Body of pancreas (tissue), 4 donors: ENCODE measurements at places on chromosomes 3 and 15.

DNA sequence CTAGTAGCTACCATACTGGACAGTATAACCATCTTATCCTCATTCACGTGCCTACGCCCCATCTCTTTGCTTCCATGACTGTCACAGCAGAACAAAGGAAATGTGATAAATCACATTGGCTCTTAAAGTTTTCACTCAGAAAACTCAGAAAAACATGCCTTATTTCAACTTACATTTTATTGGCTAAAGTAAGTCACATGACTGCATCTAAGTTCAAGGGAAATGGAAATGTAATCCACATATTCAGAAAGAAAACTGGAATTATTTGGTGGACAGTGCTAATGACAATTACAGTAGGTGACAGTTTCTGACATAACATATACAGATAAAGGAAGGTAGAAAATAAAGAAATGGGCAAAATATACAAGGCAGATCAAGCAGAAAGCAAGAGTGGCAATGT, 37.4 kb upstream of the VILL start:
- DNase-seq: no peak

DNA sequence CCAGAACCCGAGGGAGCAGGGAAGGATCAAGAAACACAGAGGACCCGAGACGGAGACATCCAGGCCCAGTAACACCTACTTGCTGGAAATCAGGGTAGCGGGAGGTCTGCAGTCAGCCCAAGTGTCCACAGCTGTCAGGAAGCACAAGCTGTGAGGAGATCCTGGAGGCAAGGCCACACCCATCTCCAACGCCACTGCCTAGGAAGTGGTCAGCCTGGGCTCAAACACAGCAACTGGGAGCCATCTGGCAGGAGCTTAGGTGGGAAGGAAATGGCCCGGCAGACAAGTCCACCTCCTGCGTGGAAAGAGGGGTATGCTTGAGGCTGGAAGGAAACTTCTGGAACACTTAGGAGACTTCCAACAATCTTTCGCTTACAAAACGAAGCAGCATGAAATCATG, 407.1 kb downstream of the VPS13C start:
- no peak for DNase-seq

GRCh38 chr3:141454906-141455602, 31.8 kb upstream of the RASA2 start:
- DNase-seq: no peak

GRCh38 chr3:45939341-45939771, 3.9 kb upstream of the CXCR6 start:
- no peak for DNase-seq

DNA sequence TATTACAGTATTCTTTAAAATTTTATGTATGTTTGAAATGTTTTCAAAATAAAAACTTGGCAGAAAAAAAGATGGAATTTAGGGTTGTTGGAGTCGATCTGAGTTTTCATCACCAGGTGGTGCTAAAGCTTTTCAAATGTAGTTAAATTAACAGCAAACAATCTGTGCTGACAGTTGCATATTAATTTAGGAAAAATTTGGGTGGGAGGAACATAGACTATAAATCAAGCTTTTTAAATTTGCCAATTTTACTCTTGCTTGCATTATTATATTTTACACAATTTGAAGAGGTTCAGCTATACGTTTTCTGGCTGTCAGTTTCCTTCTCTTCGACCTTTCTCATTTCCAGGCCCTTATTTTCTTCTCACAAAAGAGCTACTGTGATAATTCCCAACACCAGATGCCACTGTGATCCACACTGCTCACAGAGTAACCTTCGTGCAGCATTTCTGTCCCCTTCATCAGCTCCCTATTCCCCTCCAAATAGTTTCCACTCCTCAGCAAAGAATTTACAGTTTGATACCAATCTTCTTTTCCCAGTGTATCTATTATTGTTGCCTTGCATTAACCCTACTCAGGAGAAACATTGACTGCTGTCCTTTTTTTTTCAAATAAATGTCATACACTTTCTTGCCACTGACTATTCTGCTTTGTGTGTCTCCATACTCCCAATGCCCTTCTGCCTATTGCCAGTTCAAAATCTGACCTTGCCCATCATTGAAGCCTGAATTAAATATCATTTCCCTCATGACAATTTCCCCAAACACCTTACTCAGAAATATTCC, 53.4 kb upstream of the EIF5A2 start:
- DNase-seq: no peak

DNA sequence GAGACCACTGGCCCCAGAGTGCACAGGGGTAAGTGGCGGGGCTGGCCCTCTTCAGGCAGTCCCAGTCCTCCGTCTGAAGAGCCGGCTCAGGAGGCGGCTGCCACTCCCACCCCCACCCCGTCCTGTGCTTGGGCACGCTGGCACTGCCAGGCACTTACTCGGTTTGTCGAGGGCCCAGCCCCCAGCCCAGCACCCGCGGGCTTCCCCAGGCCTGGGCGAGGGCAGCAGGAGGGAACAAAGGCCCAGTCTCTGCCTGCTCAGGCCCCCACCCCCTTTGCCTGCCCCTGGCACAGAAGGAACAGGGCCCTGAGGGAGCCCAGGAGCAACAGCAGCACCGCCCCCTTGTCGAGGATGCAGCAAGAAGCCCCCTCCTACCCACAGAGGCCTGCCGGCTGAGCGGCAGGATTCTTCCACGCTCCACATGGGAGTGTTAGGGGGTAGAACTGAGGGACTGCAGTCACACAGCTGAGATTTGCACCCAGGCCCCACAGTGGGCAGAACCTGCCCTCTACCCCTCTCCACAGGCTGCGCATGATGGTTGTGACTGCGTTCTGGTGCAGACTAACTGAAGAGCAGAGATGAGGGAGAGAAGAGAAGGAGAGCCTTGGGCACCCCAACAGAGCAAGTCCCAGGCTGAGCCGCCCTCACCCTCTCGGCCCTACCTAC, 8.9 kb downstream of the DUSP7 start:
- DNase-seq: no peak

DNA sequence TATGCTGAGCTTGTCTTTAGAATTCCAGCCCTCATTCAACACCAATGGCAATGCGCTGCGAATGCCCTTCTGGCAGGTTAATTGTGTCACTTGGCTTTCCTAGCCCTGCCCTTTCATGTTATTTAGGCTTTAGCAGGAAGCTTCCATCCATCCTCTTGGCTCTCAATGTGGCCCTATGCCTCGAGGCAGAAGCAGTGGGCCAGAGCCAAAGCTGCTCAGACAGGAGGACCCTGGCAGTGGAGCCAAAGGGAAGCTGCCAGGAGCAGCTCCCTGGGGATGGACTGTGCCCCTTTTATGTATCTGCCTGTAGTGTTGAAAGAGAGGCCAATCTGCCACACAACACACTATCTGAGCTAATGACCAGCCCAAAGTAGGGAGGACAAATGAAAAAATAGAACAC, 376.4 kb downstream of the CTNNB1 start:
- no peak for DNase-seq

GRCh38 chr3:106197532-106198194, 328.9 kb upstream of the CBLB start:
- DNase-seq: no peak

- no peak for DNase-seq
Observed at GRCh38 chr3:116444819-116445310, 422 bp downstream of the LSAMP start.

DNA sequence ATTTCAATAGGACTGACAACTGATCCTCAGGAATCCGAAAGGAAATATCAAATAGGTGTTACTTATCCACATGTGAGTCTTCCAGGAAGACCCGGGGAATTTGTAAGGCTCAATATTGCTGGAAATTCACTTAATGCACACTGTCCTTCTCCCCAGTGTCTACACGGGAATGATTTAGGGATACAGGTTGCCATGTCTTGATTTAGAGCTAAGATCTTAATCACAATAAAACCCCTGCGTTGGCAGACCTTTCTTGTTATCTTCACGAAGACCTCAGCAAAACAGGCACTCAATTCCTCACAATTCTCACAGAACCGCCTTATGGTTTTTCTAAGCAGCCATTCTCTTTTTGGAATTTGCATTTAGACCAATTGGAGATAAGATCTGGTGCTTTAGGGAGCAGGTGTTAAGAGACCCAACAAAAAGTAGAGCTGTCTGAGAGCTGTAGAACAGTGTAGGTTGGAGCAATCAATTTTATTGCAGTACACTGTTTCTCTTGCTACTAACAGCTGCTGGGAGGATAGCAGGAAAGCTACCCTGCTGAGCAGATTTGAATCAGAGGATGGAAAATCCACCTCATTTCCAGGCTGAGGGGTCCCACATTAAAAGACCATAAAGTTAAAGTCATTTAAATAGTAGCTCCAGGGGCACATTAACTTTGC, 925.7 kb downstream of the EPHA3 start:
- DNase-seq: no peak

DNA sequence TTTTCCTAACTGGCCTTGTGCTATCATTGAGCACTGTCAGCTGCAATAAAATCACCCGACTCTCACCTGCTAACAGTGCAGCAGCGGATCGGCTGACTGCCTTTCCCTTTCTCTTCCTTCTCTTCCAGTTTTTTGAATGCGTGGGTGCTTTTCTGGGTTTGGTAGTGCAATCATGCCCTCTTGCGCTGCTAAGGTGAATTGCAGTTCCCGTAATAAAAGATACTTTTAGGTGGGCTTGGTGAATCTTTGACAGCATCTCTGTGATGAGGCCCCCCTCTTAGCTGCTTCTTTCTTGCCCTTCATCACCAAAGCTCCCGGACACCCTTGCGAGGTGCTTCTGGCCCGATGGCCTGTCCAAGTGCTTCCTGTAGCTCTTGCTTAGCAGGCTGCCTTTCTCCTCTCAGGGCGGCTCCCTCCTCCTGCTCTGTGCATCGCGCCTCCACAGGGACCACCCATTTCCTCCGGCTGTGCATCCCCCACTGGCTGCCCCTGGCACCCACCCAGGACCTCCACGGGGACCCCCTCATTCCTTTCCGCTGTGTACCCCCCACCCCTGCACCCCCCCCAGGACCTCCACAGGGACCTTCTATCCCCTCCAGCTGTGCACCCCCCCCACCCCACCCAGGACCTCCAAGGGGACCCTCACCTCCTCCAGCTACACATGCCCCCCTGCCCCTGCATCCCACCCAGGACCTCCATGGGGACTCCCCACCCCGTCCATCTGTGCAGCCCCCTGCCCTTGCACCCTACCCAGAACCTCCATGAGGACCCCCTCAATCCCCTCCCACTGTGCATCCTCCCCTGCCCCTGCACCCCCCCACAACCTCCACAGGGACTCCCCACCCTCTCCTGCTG, 50.8 kb upstream of the RPL32 start:
- peak; percentile 55 for DNase-seq

- no peak for DNase-seq
Observed at GRCh38 chr3:173652093-173652492, 254.5 kb downstream of the NLGN1 start.

DNA sequence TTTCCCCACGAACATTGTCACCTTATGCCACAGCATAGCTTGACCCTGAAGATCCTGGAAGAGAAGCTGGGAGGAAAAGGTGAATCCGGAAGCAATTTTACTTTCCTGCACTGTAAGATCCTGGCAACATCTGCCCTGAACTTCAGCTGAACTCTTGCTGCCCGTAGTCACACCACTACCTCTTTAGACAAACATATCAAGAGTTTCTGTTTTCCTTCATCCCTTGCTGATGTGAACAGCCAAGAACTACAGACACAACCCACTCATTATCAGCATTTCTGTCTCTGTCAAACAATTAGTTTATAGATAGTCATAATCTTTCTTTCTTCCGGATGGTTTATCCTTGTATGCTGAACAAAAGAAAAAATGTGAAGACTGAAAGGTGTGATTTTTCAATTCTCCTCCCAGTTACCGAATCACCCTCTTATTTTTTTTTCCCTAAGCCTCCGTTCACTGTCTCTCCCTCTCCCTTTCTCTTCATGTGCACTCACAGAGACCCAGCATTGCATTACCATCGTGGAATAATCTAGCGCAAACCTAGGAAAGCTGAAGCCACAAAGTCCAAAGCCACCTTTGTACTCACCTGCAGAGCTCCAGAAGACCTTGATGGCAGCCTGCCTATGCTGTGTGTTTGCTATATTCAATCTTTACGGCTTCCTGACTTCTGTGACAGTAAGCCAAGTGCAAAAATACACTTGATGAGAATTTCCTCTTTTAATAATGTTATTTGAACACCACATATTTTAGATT, 229.2 kb downstream of the CDIN1 start:
- peak; percentile 61 for DNase-seq

DNA sequence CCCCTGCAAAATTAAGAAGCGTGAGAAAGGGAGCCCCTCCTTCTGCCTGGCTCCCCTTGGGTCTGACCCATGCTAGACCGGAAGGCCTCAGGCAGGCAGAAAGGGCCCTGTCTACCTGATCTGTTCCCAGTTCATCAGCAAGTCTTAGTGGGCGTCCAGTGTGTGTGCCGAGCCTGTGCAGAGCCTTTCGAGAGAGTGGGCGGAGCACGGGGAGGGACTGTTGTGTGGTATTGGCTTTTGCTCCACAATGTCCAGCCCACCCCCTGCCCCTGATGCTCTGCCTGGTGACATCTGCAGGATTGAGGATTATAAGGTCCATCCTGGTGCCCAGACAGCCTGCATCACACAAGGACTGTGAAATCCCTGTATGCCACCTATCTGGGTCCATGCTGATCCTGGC, 82.9 kb downstream of the CHDH start:
- no peak for DNase-seq

DNA sequence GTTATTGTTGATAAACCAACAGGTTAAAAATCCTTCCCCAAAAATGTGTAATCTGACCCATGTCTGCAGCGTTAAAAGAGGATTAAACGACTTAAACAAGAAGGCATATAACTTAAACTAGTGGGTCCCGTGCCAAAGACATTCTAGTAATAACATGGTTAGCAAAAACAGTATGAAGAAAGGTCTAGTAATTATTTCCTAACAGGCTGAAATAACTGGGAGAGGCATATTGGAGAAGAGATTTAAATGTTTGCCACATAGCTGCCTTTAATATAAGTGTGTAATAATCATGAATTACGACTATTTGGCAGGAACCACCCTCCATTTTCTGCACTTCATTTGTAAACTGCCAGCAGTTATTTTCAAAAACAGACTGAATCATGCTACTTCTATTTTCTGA, 67.7 kb upstream of the CSPG5 start:
- no peak for DNase-seq

- peak; percentile 31 for DNase-seq
Observed at GRCh38 chr3:30680789-30681648, 74.6 kb downstream of the TGFBR2 start.

GRCh38 chr3:29282427-29283230, 1.8 kb downstream of the RBMS3 start:
- DNase-seq: no peak

GRCh38 chr3:129723558-129724324, 117.3 kb upstream of the PLXND1 start:
- DNase-seq: peak; percentile 37

GRCh38 chr15:85116925-85117646, 135.4 kb downstream of the PDE8A start:
- DNase-seq: no peak

DNA sequence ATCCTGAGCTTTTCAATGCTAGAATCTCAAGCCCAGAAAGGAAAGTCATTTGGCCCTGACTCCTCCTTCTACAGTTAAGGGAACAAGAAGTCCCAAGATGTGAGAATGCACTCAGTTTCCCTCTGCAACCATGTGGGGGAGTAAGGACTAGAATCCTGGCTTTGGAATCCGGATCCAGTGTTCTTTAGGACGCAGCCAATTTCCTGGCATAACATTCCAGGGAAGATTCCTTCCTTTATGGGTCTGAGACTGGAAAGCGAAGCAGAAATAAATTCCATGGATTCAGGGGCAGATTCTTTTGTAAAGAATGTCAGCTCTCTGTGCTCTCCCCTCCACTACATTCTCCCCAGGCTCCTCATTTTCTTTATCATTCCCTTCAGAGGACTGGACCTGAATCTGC, 151.8 kb upstream of the SOX14 start:
- DNase-seq: no peak
